Activated CD4-positive, CD25-positive, alpha-beta regulatory T cell (primary cell): ENCODE measurements at places on chromosomes 1 and 21.
A peak's percentile ranks its signal among the peaks of the same experiment; 100 is the strongest.

GRCh38 chr1:244757091-244757939 lies 78.1 kb upstream of the COX20 start:
- DNase-seq: no peak

DNA sequence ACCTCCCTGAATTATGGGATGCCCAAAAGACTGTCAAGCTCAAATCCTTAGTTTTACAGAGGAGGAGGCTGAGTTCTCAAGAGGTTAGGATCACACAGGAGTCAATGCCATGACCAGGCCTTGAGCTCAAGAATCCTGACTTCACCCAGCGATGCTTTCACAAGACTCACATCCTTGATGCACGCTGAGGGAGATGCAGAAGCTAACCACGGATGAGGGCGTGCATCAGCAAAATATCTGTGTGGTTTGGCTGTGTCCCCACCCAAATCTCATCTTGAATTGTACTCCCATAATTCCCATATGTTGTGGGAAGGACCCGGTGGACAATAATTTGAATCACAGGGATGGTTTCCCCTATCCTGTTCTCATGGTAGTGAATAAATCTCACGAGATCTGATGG lies 133.2 kb downstream of the KCNJ6 start:
- no peak for DNase-seq

GRCh38 chr1:91596474-91596873 lies 95.8 kb downstream of the CDC7 start:
- DNase-seq: no peak

GRCh38 chr1:6256645-6257044 lies 4.3 kb downstream of the GPR153 start:
- no peak for DNase-seq

- peak; percentile 18 for DNase-seq
Measured at GRCh38 chr1:22131875-22132486, 10.9 kb downstream of the WNT4 start.

GRCh38 chr1:41442697-41443251 lies 41.7 kb downstream of the EDN2 start:
- no peak for DNase-seq

GRCh38 chr1:34049994-34050393 lies 115.0 kb downstream of the CSMD2 start:
- no peak for DNase-seq

GRCh38 chr1:153231363-153231762 lies 14.0 kb downstream of the PRR9 start:
- DNase-seq: no peak

DNA sequence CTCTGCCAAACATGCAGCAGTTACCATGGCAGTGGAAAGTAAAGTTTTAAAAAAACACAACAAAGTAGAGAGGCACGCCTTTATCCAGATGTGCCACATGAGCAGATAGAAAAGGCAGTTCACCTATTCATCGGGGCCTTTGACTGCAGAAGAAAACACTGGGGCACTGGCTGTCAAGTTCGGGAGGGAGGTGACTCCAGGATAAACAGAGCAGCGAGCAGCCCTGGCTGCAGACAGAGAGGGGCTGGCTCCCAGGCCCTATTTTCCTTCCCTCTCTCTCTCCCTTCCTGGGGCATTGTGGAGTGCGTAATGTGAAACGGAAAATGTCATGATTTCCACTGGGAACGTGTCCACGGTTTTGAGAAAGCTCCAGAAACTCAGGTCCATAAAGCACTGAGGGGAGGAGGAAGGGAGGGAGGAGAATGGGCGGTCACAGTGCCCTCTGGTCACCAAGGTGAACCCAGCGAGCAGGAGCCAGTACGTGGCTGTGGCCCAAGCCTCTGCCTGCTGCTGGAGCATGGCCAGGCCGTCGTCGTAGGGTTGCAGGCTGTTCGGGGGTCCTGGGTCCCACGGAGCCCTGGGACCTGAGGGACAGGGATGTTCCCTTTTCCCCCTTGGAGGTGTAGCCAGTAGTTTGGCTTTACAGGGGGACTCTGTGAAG lies 114.7 kb upstream of the IRF2BP2 start:
- DNase-seq: no peak

DNA sequence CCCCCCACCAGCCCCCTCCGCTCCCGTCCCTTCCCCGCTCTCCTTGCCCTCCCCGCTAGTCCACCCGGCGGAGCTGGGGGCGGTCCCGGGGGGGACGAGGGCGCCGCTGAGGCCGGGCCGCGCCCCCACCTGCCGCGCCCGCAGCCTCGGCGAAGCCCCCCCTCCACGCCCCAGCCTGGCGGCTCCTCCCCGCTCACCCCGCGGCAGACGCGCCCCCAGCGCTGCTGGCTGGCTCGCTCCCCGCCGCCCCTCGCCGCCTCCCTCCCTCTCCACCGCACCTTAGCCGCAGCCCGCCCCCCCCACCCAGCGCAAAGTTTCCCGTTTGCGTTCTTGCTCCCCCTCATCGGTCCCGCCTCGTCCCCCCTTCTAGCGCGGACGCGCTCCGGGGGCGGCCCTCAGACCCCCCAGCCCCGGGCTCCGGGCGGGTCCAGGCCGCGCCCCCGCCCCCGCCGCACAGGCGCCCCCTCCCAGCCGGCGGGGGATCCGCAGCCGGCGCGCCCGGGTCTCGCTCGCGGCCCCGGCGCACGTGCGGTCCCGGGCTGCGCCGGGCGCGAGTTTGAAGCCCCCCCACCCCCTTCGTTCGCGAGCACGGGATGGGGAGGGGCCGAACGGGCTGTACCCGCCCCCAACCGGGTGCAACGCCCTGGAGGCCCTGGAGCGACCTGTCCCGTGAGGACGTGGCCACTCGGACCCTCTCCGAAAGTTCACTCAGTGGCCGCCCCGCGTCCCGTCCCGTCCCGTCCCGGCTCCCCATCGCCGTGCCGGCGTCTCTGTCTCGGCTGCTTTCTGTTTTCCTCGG lies 623 bp downstream of the PTPRF start:
- DNase-seq: no peak

- DNase-seq: no peak
Measured at GRCh38 chr1:191662746-191663145, 495.5 kb upstream of the RGS18 start.

DNA sequence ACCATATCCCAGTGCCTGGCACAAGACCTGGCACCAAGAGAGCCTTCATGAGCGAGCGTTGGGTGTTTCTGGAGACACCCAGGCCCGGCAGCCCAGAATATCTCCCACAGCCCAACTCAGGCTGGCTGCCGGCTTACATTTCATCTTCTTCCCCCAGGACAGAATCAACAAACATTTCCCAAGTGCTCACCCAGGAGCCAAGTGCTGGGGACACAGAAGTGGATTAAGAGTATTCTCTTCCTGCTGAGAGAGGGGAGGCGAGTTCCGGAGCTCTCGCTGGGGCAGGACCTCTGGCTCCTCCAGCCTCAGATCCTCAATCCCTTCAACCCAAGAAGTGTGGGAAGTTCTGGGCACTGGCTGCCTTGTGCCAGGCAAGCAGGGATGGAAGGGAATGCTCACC lies 23.6 kb downstream of the IFFO2 start:
- DNase-seq: no peak

DNA sequence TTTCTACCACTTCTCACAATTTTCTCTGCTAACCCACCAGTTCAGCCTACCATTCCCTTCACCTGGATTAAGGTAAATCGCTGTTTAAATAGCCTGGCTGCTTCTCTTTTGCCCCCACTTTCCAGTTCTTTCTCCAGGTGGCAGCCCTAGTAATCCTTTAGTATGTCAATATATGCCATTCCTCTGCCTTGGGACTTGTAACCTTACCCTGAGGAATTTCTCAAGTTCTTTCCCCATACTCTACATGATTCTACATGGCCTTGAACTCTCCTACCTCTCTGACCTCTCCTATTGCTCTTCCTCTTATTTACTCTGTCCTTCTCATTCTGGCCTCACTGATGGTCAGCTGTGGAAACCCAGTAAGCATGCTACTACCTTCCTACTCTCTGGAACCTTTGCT lies 546.0 kb downstream of the PLA2G4A start:
- DNase-seq: no peak

DNA sequence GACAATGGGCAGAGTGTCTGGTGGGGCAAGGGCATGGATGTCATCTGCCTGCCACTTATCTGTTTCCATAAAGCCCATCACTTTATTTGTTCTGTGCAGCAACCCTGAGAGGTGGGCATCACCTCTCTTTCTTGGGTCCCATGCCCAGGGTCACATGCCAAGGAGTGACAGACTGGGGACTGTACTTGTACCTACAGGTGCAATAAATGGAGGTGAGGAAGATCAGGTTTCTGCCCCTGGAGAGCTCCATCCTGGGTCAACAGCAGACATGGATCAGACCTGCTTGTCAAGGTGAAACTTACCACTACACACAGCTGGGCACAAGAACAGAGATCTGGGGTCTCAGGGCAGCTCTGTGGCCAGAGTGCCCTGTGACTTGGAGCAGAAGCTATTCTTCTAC lies 18.4 kb upstream of the PRDM16 start:
- DNase-seq: no peak

GRCh38 chr1:23539698-23540266 lies 8.7 kb upstream of the E2F2 start:
- DNase-seq: peak; percentile 67

- DNase-seq: no peak
Measured at GRCh38 chr1:239912471-239912870, 179.2 kb upstream of the FMN2 start.

DNA sequence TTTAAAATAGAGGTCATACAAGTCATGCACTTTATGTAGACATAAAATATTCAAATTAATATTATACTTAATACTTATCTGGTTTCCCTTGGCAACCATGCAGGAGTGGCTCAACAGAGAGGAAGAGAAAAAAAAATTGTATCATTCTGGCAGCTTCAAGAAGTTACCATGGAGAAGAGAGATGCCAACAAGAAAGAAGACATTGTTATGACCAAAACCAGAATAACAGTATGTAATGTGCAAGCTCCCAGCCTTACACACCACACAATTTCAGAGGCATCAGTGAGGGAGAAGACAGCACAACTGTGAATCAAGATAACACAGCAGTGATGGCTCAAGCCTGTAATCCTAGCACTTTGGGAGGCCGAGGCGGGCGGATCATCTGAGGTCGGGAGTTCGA lies 49.1 kb upstream of the RCOR3 start:
- no peak for DNase-seq

DNA sequence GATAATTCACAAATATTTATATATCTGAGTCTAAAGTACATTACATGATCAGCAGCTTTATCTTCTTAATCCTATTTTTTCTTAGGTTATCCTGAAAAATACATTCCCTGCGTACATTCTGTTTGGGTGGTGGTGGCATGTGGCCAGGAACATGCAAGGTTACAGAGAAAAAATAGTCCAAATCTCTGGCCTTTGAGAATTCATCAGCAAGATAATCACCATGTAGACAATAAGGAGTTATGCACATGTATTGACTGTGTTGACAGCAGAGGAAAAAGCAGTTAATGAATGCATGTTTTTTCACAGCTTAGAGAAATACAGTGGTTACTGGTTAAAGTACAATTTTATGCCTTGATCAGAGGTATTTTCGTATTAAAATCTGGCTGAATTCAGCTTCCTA lies 49.0 kb downstream of the ABCA4 start:
- DNase-seq: no peak

GRCh38 chr1:37055631-37056030 lies 21.3 kb upstream of the GRIK3 start:
- no peak for DNase-seq

- no peak for DNase-seq
Measured at GRCh38 chr1:183144752-183145151, 41.3 kb upstream of the LAMC2 start.

DNA sequence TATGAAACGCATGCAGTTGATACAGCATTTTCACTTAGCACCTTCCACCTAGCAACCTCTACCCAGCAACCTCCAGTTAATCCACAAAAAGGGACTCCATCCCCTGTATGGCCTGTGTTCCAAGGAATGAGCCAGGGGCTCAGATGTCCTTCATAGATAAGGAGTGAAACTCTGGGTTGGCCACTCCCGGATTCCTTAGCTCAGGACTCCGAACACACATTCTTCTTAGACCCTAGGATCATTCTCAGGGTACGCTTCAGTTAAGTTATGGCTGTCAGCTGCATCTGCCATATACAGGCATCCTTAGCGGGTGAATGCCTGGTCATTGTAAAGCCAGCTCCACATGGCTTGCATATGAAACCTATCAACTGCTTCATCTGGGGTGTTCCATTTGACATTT lies 15.9 kb upstream of the IFI6 start:
- no peak for DNase-seq

DNA sequence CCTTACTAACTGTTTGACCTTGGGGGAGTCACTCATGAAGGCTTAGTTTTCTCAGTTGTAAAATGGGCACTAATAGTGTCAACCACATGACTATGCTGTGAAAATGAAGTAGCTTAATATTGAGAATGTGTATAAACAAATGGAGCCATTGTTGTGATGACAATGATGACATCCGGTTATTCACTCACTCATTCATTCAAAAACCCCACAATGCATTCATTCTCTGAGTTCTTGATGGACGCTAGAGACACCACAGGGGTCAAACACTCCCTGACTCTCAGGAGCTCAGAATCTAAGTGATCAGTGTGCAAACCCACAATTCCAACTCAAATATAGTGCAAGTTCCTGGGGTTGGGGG lies 138.9 kb downstream of the FOXD2 start:
- DNase-seq: no peak

DNA sequence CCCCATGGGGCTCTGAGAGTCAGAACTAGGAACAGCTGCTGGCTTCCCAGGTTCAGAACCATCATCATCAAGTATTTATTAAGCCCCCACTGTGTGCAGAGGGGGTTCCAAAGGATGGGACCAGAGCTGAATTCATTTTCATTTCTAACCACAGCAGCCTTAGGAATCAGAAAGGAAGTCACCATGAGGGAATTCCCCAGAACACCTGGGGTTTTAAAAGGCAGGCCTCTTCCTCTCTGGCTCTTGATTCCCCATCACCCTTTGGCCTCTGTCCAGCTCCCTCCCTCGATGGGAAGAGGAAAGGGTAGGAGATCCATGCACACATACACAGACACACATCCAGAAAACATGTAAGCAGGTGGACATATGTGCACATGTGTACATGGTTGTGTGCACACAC lies 1.3 kb upstream of the KCNN3 start:
- DNase-seq: no peak

DNA sequence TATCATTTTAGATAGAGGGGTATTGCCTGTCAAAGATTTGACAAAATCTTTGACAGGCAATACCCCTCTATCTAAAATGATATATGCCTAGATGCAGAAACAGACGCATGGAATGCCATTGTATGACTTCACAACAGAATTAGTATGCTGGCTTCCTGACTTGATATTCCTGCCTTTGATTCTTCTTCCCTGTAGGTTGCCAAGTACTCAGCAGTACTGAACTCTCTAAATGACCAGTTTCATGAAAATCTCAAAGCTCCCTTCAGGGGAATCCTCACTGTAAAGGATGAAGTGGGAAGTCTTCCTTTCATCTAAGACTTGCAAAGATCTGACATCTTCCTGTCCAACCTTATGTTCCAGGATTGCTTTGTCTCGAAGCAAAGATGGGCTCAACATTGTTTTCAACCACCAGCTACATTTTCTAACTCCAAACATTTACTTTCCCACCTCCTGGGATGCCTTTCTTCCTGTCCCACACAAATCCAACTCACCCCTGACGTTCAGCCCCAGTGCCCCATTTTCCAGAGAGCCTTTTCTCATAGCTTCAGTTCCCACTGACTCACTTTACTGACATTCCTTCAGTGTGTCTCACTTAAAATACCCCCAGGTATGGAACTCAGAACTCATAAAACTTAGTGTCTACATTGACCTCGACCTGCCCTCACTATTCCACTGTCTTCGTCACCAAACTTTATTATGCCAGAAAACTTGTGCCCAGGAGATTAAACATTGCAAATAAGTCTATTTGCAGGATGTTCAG lies 67.3 kb upstream of the KCNJ6 start:
- DNase-seq: no peak

GRCh38 chr1:1908506-1908791 lies 6.6 kb upstream of the CALML6 start:
- DNase-seq: no peak

GRCh38 chr1:26695356-26696118 lies at the start of gene ARID1A:
Gene ARID1A, plus strand, starts transcription at chr1:26696015. Its CDS starts 389 bp downstream, at chr1:26696404.
- DNase-seq: peak; percentile 89
